ENCODE measurements at places on chromosomes 12 and 14. TPM values are rescaled to one million over a fixed set of nuclear protein-coding genes. Genes with fewer than 3 reads are reported as not detected.

Gene TMEM119
- total RNA-seq: 0.30 TPM

Gene SLC10A1
- total RNA-seq: not detected

Gene GRIP1
- not detected for total RNA-seq

Gene LIN7A
- total RNA-seq: 0.18 TPM

Gene IKZF4
- total RNA-seq: 21.8 TPM

Measured in T-helper 2 cell treated with Interferon-gamma antibody and Interleukin-4, amounts not matched to agents 100 ng/mL and 5 ng/mL, for 36 hours (primary cell).